GM19239 (cell line): ENCODE measurements at places on chromosomes 1 and 21.

- DNase-seq = no peak
Observed at GRCh38 chr1:25206201-25206600, 26.1 kb downstream of the SYF2 start.

- no peak for DNase-seq
Observed at GRCh38 chr1:94031154-94031553, 89.8 kb downstream of the ABCA4 start.

GRCh38 chr1:109492779-109493178, 1.1 kb upstream of the CYB561D1 start:
- DNase-seq = no peak

DNA sequence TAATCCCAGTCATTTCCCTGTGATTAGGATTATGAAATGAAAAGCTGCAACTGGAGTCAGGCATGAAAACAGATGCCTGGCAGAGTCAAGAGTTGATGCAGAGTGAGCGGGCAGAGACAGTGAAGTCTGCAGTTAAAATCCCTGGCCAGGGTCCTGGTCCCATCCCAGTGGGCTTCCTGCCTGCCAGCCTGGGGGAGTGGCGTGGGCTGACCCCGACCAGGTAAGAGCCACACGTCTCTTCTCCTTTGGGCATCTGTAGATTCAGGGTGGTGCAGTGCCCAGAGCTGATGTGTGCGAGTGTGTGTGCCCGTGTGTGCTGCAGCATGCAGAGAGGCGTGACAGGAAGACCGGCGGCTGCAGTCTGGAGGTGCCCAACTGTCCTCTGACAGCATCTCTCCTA, 6.2 kb upstream of the KIAA1614 start:
- no peak for DNase-seq

- no peak for DNase-seq
Observed at GRCh38 chr1:225908013-225908640, 15.9 kb downstream of the PYCR2 start.

DNA sequence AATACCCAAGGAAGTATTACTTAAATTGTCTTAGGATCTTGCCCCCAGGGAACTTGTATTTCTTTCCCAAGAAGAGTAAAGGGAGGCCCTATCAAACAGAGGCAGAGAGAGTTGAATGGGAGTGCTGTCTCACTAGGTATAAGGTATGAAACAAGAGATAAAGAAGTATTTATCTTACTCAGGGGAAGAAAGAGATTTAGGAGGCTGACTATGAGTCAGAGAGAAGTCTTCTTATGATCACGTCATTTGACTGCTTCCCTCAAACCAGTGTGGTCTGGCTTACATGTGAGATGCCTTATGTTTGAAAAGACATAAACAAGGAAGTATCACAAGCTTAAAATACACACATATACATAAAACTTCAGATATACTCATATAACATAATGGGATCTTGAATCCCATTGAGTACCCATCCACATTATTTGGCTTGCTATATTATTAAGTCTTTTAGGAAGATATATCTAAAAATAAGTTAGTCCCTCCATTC, 29.6 kb downstream of the DUSP10 start:
- DNase-seq = no peak

DNA sequence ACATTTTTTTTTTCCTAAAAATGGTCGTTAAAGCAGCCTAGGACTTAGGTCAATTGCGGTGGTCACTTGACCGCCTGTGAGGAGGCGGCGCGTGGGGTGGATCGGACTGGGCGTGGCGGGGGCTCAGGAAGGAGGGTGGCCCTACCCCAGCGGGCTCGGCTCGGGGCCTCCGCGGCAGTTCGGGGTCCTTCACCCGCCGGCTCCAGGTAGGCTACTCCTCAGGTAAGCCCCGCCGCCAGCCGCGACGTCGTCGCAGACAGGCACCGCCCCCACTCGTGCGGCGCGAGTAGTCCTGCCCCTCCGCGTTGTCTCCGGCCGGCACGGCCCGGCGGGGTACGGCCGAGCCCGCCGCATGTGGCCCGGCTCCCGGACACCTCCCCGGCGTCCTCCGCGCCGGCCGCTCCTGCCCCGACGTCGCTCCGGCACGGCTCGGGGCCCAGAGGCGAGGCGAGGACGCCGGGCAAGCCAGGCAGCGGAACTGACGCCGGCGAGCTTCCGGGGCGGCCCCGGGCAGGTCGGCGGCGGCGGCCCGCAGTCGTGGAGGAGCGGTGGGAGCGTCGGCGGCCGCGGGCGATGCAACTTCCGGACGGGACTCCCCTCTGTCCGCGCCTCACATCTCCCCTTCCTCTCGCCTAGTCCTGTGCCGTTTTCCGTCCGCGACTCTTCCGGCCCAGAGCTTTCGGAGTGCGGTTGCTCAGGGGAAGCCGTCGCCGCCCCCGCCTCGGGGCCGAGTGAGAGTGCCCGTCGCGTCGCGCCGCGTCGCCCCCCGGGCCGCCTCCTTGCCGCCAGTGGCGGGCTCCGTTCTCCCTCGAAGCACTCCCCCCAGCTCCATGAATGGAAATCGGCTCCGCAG, at the start of gene AGO3:
Gene AGO3 (plus strand): TSS at position 513 of the 853 bp plus-strand sequence. CDS start 322 bp downstream, at position 835.
- peak; percentile 83 for DNase-seq

GRCh38 chr1:11407301-11407994, 71.5 kb upstream of the DISP3 start:
- no peak for DNase-seq

DNA sequence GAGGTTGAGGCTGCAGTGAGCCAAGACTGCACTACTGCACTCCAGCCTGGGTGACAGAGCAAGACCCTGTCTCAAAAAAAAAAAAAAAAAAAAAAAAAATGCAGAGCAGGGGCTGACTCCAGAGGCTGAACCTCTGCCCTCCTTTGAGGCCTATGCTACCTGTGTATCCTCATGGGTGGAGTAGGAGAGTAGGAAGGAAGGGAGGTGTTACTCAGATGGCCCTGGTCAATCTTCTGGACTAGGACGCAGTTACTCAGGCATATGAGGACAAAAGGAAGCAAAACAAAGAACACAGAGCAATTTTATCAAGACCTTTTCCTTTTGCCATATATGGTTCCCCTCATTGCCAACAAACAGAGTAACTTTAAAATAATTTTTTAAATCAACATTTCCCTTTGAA, 35.2 kb downstream of the TGFBR3 start:
- DNase-seq = no peak

- DNase-seq = peak; percentile 27
Observed at GRCh38 chr21:29233611-29234540, 64.8 kb upstream of the BACH1 start.

DNA sequence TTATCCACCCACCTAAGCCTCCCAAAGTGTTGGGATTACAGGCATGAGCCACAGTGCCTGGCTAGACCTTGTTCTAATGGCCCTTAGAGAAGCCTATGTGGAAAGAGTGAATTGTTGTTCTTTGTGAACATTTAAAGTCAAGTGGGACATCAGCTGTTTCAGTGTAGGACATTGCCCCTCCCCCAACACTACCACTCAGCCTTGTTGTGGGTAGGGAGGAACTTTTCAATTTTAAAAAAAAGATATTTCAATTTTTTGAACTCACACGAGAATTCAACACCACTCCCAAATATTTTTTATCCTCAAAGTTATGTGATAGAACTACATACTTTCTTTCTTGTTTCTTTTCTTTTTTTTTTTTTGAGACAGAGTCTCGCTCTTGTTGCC, 36.7 kb upstream of the TMEM222 start:
- no peak for DNase-seq

DNA sequence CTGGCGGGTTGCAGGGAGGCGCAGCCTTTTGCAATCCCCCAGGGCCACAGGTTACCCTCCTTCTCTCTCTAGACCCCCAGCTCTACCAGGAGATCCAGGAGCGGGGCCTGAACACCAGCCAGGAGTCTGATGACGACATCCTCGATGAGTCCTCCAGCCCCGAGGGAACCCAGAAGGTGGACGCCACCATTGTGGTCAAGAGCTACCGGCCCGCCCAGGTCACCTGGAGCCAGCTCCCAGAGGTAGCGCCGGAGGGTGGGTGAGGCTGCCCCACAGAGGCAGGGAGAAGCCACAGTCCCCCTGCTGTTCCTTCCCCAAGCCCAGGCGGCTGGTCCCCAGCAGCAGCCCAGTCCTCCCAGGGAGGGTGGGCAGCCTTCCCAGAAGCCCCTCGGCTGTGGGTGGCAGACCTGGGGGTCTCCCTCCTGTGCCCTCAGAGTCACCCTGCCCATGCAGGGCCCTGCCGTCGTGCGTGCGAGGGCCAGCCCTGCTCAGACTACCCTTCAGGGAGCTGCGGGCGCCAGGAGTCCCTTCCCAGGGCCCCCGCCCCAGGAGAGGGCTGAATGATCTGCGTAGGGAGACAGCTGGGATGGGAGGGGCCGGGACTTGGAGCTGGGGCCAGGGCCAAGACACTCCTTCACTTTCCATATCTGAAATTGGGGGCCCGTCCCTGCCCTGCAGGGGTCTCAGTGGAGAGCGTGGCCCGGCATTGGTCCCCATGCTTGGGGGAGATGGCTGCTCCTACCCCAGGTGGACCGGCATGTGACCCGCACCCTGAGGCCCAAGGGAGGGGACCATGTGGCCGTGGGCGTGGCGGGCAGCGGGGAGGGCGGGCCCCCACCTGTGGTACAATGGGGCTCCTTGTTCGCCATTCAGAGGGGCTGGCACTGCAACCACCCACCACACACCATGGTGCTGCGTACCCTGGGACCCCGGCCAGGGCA, 12.9 kb downstream of the ARHGEF16 start:
- no peak for DNase-seq

DNA sequence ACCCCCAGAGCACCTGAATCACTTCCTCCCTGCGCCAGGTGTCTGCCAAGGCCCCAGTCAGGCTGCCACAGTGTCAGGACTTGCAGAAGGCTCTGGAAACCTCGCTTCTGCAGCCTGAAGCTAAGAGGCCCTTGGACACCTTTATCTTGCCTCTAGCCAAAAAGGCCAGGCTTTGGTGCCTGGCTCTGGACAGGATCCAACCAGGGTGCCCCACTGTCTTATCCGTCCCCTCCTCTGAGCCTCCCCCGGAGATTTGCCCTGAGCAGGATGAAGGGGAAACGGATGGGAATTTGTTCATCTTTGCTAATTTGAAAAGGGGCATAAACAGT, 12.8 kb upstream of the CLSTN1 start:
- no peak for DNase-seq

- DNase-seq = no peak
Observed at GRCh38 chr1:232813760-232814159, 8.5 kb downstream of the MAP10 start.

DNA sequence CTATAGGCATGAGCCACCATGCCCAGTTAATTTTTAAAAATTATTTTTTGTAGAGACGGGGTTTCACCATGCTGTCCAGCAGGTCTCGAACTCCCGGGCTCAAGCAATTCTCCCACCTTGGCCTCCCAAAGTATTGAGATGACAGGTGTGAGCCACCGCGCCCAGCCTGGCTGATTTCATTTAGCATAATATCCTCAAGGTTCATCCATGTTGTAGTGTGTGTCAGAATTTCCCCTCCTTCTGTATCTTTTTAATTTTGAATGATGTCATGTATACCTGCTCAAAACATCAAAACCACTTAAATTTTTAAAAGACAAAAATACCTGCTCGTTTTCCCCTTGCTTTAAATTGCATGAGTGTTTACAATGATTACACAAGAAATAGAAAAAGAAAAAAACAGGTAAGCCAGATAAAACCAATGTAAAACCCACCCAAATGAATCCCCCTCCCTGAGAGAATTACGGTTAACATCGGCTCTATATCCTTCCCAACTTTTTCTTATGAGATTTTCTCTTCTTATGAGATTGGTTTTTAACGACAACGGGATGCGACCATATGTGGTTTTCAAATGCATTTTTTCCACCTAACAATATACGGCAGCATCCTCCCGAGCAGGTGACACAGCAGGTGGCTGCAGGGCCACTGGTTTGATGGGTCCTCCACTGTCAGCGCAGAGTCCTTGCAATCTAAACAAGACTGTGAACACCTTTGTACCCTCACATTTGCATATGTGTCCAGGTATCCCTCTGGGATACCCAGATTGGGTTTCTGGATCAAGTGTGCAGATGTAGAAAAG, 22.1 kb downstream of the IFFO2 start:
- no peak for DNase-seq

- no peak for DNase-seq
Observed at GRCh38 chr1:81023187-81023724, 777.5 kb upstream of the ADGRL2 start.

GRCh38 chr1:166676981-166677380, 162.3 kb upstream of the POGK start:
- no peak for DNase-seq

- DNase-seq = no peak
Observed at GRCh38 chr1:238552271-238552670, 661.5 kb upstream of the ZP4 start.

GRCh38 chr1:84159533-84160240, 15.6 kb downstream of the PRKACB start:
- no peak for DNase-seq

DNA sequence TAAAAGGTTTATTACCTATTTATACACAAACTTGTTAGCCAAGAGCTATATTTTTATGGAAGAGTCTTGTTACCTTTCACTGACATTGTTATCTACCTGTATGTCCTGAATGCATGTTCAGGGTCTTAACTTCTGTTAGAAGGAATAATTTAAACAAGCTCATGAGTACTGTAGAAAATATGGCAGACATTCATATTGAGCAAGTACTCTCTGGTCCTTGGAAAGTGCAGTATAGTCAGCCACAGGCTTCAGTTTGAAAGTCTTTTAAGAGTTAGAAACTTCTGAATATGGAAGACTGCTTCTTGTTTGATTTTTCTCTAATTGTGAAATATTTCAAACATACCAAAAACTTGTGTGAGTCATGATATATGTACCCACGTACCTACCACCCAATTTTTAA, 16.6 kb downstream of the DIP2A start:
- DNase-seq = no peak

DNA sequence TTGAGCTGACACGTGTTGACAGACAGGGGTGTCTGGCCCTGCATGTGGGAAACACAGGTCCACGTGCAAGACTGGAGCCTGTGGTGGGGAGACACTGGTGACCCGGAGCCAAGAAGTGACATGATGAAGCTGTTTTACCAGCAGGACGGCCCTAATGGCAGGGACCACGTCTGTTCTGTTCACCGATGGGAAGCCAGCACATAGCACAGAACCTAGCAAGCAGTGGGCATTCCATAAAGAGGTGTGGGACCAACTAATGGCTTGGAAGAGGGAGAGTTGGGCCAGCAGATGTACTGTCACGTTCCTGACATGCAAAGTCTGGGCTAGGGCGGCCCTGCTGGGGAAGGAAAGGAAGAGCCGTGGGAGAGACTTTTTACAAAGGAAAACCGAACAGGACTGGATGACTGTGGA, 15.3 kb downstream of the NAV1 start:
- DNase-seq = no peak

DNA sequence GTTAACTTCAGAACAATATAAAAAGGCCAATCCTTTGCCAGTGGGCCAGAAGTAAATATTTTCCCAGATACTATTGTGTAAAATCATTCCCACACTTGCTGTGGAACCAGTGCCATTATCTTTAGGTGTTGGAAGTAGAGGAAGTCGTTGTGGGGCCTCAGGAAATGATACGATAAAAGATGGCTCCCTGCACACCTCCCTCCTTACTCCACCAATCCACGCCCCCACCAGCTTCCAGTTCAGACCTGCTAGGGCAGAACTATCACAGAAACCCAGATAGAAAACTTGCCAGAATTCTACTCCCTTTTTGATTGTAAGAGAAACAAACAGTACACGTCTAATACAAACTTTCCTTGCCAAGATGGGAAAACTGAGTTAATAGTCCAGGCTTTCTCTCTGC, 173.0 kb upstream of the FMN2 start:
- DNase-seq = no peak
